ENCODE measurements at places on chromosomes 11 and 22.
A peak's percentile ranks its signal among the peaks of the same experiment; 100 is the strongest.

DNA sequence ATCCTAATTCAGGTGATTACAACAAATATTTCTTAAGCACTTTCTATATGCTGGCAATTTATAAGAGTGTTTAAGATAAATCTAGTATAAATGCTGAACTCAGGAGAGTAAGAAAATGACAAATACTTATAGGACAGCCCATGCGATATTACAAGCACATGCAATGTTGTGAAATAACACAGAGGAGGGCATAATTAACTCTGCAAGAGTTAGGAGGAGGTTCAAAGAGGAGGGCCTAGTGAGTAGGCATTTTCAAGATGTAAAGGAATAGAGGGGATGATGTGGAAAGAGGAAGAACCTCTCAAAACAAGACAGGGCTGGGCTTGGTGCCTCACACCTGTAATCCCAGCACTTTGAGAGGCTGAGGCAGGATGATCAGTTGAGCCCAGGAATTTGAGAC lies 37.1 kb upstream of the IL17RA start:
- DNase-seq = no peak

GRCh38 chr11:35111161-35112055 lies 27.6 kb upstream of the CD44 start:
- DNase-seq = peak; percentile 77

- no peak for DNase-seq
Observed at GRCh38 chr11:32210556-32210955, 119.7 kb downstream of the RCN1 start.

DNA sequence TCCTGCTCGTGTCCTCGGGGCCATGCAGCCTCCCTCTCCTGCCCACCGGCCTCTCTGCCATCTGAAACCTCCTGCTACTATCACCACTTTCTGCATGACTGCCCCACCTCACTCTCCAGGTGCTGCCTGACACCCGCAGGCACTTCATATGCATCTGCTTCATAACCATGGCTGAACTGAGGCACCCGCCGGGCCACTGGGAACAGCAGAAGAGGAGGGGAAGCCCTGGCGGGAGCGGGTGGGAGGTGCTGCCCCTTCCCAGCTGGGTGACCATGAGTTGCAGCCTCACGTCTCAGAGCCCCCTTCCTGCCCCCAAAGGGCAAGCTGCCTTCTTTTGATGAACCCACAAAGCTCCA lies 21.7 kb upstream of the PICK1 start:
- DNase-seq = no peak

GRCh38 chr11:61034704-61035525 lies 63.4 kb downstream of the CD6 start:
- DNase-seq = no peak

DNA sequence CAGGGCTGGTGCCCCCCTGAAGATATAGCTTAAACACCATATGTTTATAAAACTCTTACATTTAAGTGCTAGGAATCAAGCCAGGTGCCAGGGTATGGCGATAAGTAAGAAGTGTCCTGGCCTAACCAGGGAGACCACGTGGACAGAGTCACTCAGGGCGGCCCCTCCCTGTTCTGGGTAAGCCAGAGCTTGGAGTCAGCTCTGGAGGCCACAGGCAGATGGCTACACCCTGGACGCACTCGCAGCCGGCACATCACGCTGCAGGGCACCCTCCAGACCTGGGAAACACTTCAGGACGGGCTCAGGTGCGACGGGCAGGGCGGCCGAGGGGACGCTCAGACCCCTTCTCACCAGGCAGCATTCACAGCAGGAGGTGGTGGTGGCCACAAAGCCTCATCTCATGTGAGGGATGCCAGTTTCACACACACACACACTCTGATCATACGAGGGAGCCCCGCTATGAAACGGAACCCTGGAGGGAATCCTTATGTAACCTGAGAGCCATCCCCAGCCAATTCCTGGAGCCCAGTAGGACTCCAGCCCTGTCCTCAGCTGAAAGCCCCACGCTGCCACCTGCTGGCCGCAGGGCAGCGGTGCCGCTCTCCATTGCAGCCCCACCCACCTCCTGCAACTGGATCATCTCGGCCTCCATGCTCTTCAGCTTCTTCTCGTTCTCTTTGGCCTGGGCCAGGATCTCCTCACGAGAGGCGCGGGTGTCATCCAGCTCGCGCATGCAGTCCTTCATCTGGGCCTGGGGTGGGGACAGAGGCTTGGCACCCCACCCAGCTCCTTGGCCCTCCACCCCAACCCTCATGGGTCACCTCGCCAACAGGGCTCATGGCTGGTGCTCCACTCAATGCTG lies 33.4 kb downstream of the APOL1 start:
- peak; percentile 86 for DNase-seq
